Caco-2 (cell line): ENCODE measurements at places on chromosomes 1 and 21. TPM values are rescaled to one million over a fixed set of nuclear protein-coding genes. Genes with fewer than 3 reads are reported as not detected.

Gene RGS21
- total RNA-seq: not detected in 2 replicates

Gene RGS4
- total RNA-seq: 0.23 and 1.4 TPM in 2 replicates

Gene EFNA1
- total RNA-seq: 42.5 and 47.9 TPM in 2 replicates

Gene CYP4A22
- total RNA-seq: not detected in 2 replicates

Gene OR10Z1
- total RNA-seq: not detected in 2 replicates

Gene CD1C
- total RNA-seq: not detected in 2 replicates
